ENCODE measurements at places on chromosomes 11 and 22.

- peak; percentile 72 for DNase-seq
Measured at GRCh38 chr11:61533401-61533800, 24.9 kb downstream of the LRRC10B start.

GRCh38 chr11:31816468-31817053 lies 5.4 kb upstream of the PAX6 start:
- peak; percentile 25 for DNase-seq

GRCh38 chr22:24953384-24954113 lies 1.0 kb downstream of the KIAA1671 start:
- no peak for DNase-seq

- DNase-seq = no peak
Measured at GRCh38 chr22:40757071-40757470, 62.1 kb downstream of the SLC25A17 start.

- DNase-seq = no peak
Measured at GRCh38 chr11:77156396-77157195, 28.6 kb downstream of the MYO7A start.

- DNase-seq = no peak
Measured at GRCh38 chr11:34207487-34208180, 102.2 kb downstream of the NAT10 start.
